Activated CD4-positive, alpha-beta T cell treated with anti-CD3 and anti-CD28 coated beads for 24 hours (primary cell): ENCODE measurements at places on chromosomes 5 and 9.

DNA sequence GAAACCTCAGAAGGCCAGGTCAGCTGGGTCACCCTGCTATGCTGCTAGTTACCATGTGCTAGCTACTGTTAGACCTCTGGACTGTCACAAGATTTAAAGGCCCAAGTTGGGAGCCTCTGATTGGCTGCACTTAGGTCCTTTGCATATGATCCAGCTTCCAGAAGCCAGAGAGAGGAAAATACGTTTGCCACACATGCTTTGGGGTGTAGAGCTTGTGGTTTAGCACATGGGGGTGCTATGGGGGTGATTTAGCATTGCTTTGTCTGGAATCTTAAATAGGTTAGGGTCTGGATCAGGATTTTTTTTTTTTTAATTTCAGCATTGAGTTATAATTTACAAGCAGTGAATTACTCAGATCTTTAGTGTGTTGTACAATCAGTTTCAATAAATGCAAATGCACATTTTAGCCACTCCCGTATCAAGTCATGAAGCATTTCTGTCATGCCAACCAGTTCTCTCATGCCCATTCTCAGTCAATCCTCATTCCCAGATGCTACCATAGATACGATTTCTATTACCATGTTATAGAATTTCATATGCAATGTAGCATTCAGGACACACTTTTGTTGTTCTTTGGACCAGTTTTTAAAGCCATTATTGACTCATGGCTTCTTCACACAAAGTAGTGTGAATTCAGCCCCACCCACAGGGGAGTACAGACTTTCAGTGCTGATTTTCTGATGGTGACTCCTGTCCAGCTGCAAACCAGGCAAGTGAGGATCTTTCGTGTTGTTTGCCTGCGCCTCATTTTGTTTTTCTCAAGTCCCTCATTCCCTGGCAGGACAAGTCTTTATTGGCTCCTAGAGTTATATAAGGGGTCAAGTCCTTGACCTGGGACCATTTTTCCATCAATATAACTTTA is 250.4 kb downstream of the LRRC70 start:
- no peak for DNase-seq

DNA sequence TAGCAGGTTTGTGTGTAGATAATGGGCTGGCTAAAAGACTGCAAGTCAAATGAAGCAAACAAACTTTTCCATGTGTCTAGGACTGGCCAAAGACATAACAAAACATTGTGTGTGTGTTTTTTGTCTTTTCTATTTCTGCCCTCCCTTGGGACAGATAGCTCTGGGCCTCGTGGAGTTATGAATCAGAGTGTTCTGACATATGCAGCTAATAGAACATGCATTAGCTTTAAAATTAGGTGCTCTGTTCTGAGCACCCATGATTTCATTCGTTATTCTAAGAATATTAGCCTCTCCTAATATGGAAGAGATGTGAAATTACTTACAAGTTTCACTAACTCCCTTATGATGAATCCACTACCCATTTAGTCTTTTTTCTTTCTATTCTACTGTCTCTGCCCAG is 367.3 kb upstream of the PAPPA start:
- no peak for DNase-seq

- DNase-seq = no peak
These were observed 177.5 kb downstream of the AOPEP start for GRCh38 chr9:94903961-94904421.

DNA sequence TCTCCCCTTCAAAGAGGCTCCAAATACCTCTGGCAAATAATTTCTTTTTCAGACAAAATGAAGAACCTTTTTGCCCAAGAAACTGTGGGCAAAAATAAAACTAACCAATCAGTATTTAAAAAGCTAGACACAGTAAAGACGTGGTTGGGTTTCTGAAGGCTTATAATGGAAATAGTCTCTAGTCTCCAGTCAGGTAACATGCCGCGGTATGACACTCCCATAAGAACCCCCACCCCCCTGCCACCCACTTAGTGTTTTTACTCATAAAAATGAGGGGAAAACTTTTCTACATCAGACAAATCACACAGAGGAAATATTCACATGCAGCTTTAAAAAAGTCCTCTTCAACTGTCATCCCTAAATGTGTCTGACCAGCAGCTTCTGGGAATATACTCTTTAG is 105.3 kb downstream of the THBS4 start:
- peak; percentile 41 for DNase-seq

DNA sequence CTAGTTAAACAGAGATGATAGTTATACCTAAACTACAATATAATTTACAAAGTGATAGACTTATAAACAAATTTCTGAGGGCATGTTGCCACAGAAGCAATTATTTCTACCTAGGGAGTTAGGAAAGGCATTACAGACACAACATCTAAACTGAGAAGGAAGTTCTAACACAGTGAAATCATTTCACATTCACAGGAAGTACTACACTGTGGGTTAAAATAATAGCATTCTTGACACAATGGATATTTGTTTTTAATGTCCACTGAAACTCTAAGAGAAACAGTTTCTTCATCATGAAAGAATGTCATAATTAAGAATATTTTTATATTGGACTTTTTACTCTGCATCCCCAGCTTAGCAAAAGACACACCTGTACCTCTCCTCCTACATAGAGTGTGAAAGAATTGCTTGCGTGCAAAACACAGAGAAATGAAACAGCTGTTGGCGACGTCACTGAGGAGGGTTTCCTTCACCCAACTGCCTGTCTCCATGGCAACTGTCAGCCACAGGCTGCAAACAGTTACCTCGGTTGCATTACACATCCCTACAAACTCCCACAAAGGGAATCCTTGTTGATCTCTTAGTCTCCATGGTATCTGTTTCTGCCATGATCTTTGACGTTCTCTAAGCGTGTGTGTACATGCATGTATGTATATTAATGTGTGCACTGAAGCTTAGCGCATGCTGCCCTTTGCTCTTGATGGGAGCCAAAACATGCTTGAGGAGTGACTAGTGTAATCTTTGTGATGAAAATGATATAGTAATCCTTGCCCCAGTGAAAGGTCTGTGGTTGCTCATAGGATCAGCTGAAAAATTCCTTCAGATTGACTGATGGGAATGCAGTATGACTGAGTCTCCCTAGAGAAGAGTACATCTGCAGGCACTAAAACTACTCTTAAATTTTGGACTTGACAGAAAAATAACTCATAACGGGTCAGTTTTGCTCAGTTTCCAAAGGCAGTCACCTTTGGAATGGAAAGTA is 168.5 kb downstream of the ACTL7B start:
- DNase-seq = no peak

DNA sequence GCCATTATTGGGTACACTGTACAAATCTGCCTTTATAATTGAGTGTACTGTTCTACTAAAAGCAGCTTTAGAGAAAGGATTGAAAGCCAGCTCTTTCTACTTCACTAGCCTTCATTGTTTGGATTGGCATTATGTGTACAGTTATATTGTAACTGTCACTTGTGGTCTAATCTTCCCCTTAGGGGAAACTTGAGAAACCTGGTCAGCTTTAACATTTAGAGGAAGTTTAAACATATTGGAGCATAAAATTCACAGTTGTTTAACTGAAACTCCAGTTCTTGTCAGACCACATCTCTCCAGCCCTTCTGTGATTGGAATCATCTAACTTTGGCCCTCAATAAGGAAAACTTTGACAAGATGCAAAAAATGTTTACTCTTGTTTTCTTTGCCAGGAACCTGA is 24.6 kb downstream of the PIK3R1 start:
- no peak for DNase-seq
